ENCODE measurements at places on chromosomes 2 and 18.

GRCh38 chr2:47309952-47310800 lies 92.8 kb upstream of the MSH2 start:
- DNase-seq, result no peak

GRCh38 chr2:19600506-19600905 lies 242.1 kb upstream of the OSR1 start:
- no peak for DNase-seq

DNA sequence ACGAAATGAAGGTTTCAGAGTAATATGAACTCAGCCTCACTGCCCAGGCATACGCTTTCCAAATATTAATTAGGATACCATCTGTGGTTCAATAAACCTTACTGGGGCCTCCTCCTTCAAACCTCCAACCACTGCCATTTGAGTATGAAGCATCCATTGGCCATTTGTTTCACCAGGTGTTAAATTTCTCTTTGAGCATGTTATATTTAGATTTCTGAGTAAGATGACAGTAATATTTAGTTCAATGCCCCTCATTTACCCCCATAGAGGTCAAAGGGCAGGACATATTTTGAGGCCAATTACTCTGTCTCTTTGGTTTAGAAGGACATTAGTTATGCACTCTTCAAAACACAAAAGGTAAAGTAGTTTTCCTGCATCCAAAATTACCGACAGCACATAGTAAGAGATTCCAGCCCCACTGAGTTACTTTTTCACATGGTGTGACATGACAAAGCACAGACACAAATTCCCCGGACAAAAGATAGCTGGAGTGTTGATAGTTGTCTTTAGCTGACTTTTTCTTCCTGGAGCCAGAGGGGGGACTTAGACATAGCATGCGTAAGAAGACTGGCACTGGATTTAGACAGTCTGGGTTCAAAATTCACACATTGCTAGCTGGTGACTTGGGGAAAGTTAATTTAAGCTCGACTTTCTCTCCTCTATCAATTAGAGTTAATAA lies 33.1 kb upstream of the LNPK start:
- no peak for DNase-seq

GRCh38 chr2:233414777-233415570 lies 60.7 kb downstream of the DGKD start:
- DNase-seq, result peak; percentile 28

GRCh38 chr2:169573974-169574299 lies 272 bp upstream of the FASTKD1 start:
- no peak for DNase-seq

DNA sequence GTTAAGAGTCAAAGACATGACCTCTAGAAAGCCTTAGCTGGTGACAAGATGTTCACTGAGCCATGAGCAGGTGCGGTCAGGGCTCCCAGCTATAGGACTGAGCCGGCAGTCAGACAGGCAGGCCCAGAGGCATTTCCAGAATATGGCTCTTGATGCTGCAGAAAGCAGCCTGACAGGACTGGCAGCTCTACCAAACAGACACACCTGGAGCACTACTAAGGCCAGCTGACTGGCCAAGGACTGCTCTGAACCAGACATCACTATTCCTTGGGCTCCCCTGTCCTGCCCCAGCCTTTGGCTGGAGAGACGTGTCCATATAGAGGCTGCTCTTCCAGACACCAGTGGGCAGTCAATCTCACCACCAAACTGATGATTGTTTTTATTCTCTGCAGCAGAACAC lies 98.8 kb downstream of the RIF1 start:
- no peak for DNase-seq

DNA sequence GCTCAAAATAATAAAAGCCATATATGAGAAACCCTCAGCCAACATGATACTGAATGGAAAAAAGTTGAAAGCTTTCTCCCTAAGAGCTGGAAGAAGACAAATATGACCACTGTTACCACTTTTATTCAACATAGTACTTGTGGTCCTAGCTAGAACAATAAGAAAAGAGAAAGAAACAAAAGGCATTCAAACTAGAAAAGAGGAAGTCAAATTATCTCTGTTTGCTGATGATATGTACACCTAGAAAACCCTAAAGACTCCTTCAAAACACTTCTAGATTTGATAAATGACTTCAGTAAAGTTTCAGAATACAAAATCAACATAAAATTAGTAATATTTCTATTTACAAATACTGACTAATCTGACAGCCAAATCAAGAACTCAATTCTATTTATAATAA lies 328.8 kb upstream of the GCFC2 start:
- DNase-seq, result no peak

GRCh38 chr18:40851014-40851429 lies 1104.0 kb upstream of the PIK3C3 start:
- peak; percentile 16 for DNase-seq

DNA sequence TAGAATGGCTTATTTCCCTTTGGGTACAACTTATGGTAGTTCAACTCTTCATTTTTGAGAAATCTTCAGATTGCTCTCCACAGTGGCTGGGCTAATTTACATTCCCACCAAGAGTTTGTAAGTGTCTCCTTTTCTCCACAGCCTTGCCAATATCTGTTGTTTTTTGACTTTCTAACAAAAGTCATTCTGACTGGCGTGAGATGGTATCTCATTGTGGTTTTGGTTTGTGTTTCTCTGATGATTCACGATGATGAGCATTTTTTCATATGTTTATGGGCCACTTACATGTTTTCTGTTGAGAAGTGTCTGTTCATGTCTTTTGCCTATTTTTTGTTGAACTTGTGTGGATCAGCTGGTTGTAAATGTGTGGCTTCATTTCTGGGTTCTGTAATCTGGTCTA lies 871.0 kb downstream of the EPHA4 start:
- DNase-seq, result no peak

DNA sequence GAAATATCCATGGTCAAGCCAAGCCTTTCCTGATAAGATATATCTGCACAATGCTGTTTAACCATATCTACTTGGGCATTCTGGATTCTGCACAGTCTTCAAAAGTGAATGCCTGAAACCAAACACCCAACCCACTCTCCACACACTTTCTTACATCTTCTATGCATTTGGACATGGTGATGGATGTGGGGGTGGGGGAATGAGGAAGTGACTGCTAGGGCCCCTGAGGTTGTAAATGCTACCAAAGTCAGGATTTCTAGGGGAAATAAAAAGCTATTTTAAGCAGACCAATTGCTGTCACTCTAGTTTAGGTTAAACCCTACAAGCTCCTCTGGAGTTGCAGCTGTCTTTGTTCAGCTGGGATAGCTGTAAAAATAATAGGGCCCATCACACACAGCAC lies 26.7 kb upstream of the TGFA start:
- DNase-seq, result no peak
